ENCODE measurements at places on chromosomes 2 and 18.

GRCh38 chr2:83081826-83082690, 1377.0 kb downstream of the SUCLG1 start:
- DNase-seq = peak; percentile 90

GRCh38 chr2:232473467-232473890, 14.2 kb downstream of the ECEL1 start:
- peak; percentile 15 for DNase-seq

GRCh38 chr2:105294844-105295481, 34.6 kb downstream of the TGFBRAP1 start:
- DNase-seq = peak; percentile 41

GRCh38 chr2:164620873-164621763, at the start of gene GRB14:
Gene GRB14 (minus strand): TSS chr2:164621482. CDS start chr2:164621309, 173 bp downstream.
- peak; percentile 50 for DNase-seq

DNA sequence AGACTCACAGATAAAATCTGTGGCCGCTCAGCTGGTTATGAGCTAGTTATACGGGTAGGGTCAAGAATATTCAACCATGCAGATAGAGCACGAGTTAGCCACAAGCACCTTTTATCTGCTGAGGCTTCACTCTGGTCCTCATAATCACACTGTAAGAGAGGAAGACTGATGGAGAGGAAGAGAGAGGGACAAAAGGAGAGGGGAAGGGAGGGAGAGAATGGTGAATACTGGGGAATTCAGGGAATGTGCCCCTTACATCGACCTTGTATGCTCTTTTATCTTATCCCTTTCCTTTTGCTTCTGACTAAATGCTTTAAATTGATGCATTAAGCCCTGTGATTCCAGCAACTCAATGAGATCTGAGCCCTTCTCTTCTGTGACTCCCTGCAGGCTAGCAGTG, 333.1 kb downstream of the DSEL start:
- DNase-seq = no peak

DNA sequence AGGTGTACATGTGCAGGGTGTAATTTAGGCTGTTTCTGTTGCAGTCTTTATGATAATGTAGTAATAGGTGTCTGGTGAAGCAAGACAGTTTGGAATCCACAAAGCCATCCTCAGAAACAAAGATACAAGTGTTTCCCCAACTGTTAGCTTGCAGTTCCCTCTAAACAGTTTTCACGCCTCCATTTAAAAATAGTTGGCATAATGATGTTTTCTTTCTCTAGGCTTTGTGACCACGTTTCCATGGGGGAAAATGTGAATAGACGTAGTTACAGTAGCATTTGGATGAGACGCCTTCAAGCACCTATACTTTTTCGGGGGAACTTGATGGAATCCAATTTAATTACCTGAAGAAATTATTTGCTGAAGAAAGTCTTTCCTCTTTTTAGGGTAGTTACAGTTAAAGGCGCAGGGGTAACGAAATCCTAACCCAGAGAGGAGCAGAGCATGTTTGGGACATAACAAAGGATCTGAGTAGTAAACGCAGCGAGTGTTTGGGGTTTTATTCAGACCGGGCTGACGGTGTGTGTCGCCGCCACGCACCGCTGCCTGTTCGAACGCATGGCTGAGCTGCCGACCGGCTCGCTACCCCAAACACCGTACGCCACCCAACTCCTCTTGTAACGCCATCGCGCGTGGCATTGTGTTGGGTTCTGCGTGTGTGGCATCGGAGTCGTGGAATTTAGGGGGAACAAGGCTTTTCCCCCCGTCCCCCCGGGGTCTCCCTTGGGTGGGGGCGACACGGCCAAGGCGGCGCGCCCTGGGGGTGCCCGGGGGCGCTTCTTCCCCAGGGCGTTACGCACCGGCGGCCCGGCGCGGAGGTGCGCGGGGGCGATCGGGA, 681 bp upstream of the NRP2 start:
- peak; percentile 54 for DNase-seq

GRCh38 chr2:201642579-201643215, 606 bp downstream of the TMEM237 start:
- DNase-seq = peak; percentile 93

- no peak for DNase-seq
Measured at GRCh38 chr2:240209493-240209892, 69.0 kb upstream of the OTOS start.

DNA sequence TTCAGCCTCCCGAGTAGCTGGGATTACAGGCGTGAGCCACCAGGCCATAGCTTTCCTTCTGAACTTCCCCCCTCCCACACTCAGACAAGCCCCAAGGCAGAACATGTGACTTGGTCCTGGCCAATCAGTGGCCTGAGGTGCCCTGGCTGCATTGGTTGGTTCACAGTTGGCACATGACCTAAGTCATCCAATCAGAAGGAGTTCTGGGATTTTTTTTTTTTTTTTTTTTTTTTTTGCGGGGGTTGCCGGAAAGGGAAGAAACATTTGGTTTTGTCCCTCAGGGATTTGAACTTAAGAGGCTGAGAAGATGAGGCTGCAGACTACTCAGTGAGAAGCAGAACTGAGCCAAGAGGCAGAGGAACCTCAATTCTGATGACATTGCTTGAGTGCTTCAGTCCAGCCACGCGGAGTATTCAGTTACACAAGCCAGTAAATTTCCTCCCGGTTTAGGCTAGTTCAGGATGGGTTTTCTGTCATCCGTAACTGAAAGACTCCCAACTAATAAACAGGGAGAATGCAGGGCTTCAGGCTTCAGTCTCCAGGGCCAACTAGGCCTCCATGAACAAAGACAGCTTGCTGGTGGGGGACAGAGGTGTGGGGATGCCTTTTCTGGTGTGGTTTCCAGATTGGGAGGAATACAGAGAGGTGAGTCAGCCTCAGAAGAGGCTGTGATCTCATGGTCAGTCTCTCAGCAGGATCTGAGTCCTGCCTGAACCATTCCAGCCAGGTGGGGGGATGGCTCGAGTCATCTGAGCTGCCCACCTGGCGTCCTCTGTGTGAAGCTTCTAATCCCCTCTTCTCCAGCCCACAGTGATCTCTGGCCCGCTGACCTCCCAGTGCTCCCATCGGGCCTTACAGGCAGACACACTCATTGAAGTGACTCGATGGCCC, 9.2 kb downstream of the PTMA start:
- DNase-seq = peak; percentile 54

DNA sequence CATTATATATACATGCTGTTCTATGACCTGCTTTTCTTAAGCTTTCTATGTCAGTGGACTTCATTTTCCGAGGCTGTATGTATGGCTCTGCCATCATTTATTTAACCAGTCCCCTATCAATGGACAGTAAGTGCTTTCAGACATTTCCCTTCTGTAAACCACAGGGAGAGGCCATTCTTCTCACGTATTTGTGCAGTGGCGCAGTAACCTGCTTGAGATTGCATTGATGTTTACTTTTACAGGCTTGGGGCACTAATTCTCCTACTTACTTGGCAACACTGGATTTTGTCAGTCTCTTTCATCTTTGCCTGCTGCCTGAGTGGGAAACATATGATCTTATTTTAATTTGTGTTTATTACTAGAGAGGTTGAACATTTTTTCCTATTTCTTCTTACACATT, 52.1 kb downstream of the BOLA3 start:
- no peak for DNase-seq

GRCh38 chr2:230933521-230934180, 8.6 kb upstream of the GPR55 start:
- DNase-seq = no peak

DNA sequence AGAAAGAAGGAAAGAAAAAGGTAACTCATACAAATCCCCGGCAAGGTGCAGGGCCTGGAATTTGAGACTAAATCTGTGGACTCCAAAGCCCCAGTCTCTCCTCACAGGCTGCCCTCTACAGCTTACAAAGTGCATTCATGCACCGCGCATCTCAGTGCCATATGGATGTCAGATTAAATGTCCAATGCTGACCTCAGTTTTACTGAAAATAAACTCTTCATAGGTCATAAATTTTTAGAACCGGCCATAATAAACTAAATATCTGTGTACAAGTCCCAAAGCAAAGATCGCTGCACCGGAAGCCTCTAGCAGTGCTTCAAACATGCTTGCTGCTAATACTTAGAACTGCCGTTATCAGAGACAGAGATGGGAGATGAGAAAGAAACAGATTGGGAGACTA, 17.7 kb downstream of the ST6GAL2 start:
- DNase-seq = no peak

- DNase-seq = peak; percentile 12
Measured at GRCh38 chr2:102473020-102473419, at the start of gene SLC9A4. Gene SLC9A4 (plus strand): TSS chr2:102473226. CDS start chr2:102473760, 534 bp downstream.

DNA sequence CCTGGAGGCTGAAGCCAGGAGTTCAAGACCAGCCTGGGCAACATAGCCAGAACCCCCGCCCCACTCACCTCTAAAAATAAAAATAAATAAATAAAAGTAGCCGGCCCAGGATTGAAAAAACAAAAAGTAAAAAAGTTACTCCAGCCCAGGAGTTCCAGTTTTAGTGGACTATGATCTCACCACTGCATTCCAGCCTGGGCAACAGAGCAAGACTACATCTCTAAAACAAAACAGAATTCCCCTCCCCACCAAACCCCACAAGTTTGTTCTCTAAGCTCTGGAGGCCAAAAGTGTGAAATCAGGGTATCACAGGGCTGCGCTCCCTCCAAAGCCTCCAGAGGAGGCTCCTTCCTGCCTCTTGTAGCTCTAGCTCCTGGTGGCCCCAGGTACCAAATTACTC, 1.7 kb downstream of the D2HGDH start:
- DNase-seq = no peak

DNA sequence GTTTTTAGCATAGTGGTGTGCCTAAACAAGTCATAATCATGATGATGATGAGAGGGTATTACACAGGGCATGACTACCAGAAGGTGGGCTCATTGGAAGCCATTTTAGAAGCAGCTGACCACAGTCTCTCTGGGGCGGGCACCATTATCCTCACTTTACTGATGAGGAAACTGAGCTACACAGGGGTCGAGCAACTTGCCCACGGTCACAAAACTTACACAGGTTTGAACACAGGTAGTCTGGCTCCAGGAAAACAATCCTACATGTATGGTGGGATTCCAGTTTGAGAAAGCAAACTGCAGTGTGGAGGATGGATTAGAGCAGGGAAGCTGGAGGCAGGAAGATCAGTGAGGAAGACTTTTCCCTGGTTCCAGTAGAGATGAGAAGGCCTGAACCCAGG, 6.2 kb downstream of the RHOB start:
- no peak for DNase-seq

- no peak for DNase-seq
Measured at GRCh38 chr2:101858910-101859309, 132.8 kb upstream of the IL1R2 start.

DNA sequence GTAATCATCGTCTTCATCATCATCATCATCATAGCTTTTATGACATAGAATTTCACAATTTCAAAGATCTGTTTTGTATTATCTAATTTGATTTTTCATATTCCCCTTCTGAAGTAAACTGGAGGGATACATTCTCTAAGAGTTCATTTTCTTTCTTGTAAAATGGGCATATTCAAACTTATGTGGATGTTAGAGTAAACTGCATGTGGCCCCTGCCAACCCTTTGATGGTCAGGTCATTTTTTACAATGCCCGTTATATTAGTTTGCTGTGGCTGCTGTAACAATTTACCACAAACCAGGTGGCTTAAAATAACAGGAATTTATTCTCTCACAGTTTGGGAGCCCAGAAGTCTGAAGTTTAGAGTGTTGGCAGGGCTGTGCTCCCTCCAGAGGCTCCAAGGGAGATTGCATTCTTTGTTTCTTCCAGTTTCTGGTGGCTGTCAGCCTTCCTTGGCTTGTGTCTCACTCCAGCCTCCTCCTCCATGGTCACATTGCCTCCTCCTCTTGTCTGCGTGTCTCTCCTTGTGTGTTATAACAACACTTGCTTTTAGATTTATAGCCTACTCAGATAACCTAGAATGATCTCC, 127.5 kb upstream of the MMADHC start:
- peak; percentile 47 for DNase-seq

GRCh38 chr2:109285244-109285651, 156.2 kb downstream of the SH3RF3 start:
- peak; percentile 63 for DNase-seq

DNA sequence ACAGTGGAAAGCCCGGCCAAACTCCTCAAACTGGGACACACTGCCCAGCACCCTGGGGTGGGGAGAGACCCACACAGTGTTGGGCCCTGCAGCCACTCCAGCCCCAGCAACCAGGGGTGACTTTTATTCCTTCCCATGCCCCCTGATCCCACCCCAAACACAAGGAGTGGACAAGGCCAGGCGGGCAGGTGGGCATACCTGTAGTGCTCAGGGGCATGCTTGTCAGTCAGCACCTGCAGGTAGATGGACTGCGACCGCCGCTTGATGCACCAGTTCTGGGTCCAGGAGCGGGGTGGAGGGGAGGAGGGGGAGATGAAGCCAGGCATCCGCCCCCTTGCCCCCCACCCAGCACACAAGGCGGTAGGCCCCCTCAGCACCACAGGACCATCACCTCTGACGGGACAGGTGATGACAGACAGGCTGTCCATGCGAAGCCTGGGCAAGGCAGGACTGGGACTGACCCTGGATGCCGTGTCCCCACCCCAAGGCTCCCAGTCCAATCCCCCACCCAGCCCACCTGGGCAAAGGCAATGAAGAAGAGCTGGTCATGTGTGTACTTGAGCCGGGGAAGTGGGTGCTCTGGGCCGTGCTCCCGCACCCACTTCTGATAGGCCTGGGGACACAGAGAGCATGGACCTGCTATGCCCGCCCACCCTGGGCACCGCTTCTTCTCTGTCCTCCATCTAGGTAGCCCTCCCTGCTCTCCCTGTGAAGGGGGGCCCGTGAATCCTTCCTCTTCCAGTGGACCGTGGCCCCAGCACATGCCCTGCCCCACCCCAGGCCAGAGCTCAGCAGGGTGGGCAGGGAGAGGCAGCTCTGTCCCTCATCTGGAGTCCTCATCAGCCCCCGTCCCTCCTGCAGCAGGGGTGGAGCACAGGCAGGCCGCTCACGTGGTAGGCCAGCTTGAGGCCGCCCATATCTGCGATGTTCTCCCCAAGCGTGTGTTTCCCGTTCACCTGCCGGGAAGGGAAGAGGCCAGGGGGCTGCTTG, 7.1 kb downstream of the ECEL1 start:
- no peak for DNase-seq

GRCh38 chr2:6506361-6506794, 359.3 kb downstream of the CMPK2 start:
- DNase-seq = peak; percentile 84

GRCh38 chr2:120651818-120652217, 83.8 kb upstream of the GLI2 start:
- DNase-seq = no peak

DNA sequence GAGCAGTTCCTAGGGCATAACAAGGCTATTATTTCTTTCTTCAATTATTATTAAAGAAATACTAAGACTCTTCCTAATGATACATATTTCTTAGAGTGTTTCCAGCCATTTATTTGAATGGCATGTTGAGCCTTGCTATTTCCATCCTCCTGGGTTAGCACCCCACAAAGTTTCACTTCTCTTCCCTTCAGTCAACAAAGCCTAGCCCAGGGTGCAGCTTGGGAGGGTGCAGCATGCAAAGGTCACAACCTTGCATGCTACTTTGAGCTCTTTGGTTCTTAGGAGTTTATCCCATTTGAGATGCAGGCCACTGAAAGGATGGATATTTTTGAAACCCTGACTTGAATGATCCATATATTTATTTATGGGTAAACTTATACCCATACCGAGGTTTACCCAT, 454.4 kb upstream of the MEIS1 start:
- no peak for DNase-seq

- peak; percentile 22 for DNase-seq
Measured at GRCh38 chr18:46283268-46283667, 179.1 kb downstream of the HAUS1 start.

Measured in foreskin fibroblast (primary cell).